ENCODE measurements at places on chromosomes 13 and 19.
A peak's percentile ranks its signal among the peaks of the same experiment; 100 is the strongest.

DNA sequence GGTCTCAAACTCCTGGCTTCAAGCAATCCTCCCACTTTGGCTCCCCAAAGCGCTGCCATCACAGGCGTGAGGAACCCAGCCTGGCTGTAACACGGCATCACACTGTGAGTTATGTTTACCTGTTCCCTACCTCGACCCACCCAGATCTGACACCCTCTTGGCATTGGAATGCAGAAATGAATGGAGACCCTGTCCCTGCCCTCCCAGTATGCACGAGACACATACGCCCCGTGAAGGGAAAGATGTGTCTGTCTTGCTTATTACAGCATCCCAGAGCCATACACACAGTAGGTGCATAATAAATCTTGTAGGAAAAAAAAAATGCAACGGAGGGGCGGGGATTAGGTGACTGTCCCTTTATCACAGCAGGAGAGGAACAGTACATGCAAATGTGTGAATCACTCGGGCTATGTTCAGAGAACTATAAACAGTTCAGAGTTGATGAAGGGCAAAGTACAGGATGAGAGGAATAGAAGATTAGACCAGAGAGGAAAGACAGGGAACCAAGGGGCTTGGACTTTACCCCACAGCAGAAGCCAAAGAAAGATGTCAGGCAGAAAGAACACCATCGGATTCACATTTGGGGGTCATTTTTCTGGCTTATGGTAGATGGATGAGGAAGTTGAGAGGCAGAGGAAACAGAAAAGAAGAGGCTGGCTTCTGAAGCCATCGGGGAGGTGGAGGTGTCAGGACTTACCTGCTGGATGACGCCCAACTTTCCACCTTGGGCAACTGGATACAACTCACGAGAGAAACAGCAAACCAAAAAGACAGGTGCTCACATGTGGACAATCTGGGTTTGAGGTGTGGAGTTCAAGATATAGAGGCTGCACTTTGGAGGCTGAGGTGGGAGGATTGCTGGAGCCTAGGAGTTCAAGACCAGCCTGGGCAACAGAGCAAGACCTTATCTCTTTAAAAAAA lies 94.3 kb downstream of the INSR start:
- DNase-seq = no peak

DNA sequence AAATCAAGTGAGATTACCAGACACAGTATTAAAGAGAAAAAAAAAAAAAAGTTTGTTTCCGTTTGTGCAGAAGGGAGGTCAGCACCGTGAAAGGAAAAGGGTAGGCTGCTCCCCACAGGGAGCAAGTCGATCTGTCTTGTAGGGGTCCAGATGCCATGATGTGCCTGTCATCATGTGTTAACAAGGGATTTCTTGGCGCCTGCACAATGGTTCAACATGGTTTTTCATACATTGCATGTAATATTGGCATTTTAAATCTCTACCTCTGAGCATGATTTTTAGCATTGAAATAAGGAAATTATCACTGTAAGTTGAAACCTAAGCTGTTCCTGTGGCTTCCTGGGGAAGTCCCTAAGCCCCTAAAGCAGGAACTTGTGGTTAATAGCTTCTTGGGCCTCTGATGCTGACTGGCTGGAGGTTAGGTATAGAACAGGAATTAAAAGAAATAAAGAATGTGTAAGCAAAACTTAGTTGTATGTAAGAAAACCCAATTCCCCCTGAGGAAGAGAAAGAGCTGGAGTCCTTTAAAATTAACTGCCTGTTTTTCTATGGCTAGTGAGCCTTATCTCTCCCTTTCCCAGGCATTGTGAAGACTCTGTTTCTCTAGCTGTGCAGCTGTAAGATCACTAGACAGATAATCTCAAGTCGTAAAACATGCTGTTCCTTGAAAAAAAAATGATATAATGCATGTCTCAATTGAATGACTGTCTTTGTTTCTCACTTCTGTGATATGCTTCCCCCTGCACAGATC lies 7.4 kb upstream of the FCGBP start:
- DNase-seq = no peak

DNA sequence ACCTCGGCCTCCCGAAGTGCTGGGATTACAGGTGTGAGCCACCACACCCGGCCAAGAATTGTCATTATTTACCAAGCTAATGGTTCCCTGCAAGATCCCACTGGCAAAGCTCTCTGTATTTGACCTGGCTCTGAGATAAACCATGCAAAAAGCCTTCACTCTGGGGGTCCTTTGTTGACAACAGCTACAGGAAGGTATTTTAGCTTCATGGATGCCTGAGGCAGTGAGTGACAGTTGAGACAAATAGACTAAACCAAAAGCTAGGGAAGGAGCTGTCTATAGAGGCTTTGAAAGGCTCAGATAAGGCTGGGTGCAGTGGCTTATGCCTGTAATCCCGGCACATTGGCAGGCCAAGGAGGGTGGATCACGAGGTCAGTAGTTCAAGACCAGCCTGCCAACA lies 45.5 kb downstream of the NOTCH3 start:
- no peak for DNase-seq

DNA sequence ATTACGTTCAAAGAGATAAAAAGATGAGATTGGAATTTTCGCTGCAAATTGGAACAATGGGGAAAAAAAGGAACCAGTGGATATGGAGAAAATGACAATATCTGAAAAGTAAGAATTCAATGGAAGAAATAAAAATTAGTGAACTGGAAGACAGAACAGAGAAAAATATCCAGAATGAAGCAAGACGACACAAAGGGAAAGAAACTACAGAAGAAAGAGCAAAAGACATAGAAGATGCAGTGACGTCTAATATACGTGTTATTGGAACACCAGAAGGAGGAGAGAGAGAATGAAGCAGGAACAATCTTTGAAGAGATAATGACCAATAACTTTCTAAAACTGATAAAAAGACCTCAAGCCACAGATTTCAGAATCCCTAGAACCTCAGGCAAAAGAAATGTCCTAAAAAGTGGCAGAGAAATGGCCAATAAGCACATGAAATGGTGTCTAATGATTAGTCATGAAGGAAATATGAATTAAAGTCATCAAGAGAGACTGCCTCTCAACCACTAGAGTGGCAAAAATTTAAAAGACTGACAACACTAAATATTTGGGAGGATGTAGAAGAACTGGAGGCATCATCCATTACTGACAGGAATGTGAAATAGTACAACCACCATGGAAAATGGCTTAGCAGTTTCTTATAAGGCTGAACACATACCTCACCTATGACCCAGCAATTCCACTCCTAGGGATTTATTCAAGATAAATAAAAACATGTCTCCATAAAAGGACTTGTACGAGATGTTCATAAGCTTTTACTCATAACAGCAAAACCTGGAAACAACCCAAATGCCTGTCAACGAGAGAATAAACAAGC lies 56.5 kb downstream of the GADD45B start:
- no peak for DNase-seq

DNA sequence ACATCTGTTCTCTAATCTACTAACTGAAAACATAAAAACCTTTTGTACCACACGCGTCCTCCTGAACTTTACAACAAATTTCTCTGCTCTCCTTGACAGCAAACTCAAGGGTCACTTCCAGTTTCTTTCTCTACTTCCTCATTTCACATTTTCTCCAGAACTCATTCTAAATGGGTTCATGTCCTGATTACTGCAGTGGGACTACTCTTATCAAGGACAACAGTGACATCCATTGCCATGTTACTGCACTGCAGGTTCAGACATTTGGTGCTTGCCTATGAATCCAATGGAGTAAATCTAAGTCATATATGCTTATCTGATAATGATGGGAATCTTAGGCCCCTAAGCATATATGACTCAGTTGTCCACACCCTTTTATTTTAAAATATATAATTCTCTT lies 35.3 kb downstream of the FPR3 start:
- DNase-seq = no peak

- DNase-seq = no peak
These were observed 9.5 kb upstream of the TYK2 start for GRCh38 chr19:10389863-10390262.

DNA sequence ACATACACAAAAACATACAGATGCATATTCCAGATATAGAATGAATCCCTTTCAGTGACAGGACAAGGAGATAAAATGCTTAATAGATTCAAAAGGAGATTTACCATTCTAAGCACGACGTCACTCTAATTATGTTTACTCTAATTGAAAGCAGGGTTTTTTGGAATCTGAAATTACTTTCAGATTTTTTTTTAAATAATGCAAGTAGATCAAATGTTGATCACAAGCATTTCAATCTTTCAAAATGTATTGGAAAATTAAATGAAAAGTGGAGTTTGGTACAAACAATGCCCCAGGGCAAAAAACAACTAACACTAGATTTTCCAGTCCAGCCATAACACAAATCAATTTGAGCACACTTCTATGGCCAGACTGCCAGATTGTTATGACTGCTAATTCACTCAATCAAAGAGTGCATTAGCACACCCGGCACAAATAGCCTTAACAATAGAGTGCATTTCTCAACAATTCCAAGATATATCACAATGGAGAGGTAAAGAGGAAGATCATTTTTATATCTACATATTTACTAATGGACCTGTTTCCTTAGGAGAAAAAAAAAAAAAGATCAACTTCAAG lies 4.3 kb upstream of the DACH1 start:
- DNase-seq = no peak

DNA sequence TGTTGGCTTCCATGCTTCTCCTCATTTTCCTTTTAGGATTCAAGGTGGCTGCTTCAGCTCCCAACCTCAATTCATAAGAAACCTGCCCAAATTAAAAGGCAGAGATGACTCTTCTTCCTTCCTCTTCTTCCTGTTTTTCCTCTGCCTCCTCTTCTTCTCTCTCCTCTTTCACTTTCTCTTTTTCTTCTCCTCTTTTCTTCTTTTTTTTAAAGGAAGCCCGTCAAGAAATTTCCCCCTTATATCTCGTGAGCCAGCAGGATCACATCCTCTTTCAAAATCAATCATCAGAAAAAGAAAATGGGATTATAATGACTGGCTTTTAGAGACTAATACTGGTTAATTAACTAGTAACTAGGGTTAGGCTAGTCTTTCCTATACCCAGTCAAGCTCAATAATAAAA lies 220.3 kb downstream of the NBEA start:
- no peak for DNase-seq

GRCh38 chr19:19643158-19644053 lies at the start of gene GMIP:
Gene GMIP (minus strand): TSS chr19:19643657. CDS start chr19:19643529, 128 bp downstream.
- peak; percentile 96 for DNase-seq

- no peak for DNase-seq
These were observed 16.3 kb downstream of the PAK4 start for GRCh38 chr19:39141929-39142328.

GRCh38 chr13:50732712-50733111 lies 110.8 kb downstream of the DLEU7 start:
- no peak for DNase-seq

GRCh38 chr19:7294558-7295212 lies 471 bp upstream of the INSR start:
- peak; percentile 55 for DNase-seq

All from iPS-NIHi11 (cell line).